ENCODE measurements at places on chromosomes 5 and 9.

DNA sequence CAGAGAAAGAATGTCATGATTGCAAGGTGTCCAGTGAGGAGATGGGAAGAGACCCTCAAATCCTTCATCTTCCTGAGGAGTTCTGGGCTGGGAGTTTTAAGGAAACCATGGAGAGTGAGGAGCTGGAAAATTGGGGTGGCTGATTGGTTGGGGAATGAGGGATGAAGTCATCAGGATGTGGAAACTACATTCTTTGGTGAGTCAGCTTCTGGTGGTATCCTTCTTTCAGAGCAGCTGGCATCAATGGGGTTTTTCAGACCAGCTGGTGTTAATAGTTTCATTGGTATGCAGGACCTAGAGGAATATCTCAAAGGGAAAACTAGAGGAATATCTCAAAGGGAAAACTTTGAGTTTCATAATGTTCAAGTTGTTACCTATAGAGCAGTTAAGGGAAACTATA is 45.2 kb downstream of the RNF180 start:
- DNase-seq = no peak

- no peak for DNase-seq
These were observed 81.6 kb downstream of the PSD2 start for GRCh38 chr5:139877129-139877597.

- no peak for DNase-seq
These were observed 6.3 kb upstream of the ISCA1 start for GRCh38 chr9:86288499-86289198.

- DNase-seq = no peak
These were observed 12.7 kb downstream of the PLK2 start for GRCh38 chr5:58447226-58447625.

GRCh38 chr5:114612406-114612805 is 250.5 kb downstream of the KCNN2 start:
- DNase-seq = no peak

GRCh38 chr5:133889271-133889905 is 79.0 kb downstream of the C5orf15 start:
- no peak for DNase-seq

DNA sequence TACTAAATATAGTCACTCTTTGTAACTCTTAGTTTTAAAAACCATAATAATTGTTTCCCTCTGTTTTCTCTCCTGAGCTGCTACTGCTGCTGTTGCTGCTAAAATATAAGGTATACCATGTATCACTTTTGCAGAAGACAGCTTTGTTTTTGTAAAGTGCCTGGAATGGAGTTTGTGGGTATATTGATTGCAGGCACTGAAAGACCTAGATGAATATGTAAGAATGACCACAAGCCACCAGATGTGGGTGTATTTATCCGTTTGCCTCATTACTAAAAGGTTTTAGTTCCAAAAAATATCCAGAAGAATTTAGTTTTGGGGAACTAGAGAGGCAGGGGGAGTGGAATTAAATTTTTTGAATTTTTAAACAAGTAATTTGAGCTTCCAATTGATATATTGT is 151.1 kb upstream of the CDKN2B start:
- no peak for DNase-seq

- no peak for DNase-seq
These were observed 374.9 kb downstream of the TLE1 start for GRCh38 chr9:81314490-81314889.

- no peak for DNase-seq
These were observed at the start of gene FOXE1 for GRCh38 chr9:97853056-97853843. Gene FOXE1, plus strand, starts transcription at chr9:97853226. Its CDS starts 689 bp downstream, at chr9:97853915.

- no peak for DNase-seq
These were observed 509.9 kb upstream of the TYRP1 start for GRCh38 chr9:12183321-12183720.

Measured in stimulated activated CD8-positive, alpha-beta memory T cell treated with anti-CD3 and anti-CD28 coated beads, Interleukin-7, amount 100 ng/mL, for 1 hour (primary cell).